ENCODE measurements at places on chromosomes 12 and 14.

- DNase-seq, result no peak
Observed at GRCh38 chr14:85016496-85016895, 513.4 kb upstream of the FLRT2 start.

GRCh38 chr12:120528861-120529525 lies at the start of gene COQ5:
Gene COQ5 (minus strand): TSS chr12:120529158. CDS start chr12:120529141, 17 bp downstream.
- DNase-seq, result peak; percentile 91

- DNase-seq, result no peak
Observed at GRCh38 chr12:31715283-31715825, 13.5 kb downstream of the AMN1 start.

- no peak for DNase-seq
Observed at GRCh38 chr12:86233126-86233525, 23.1 kb downstream of the MGAT4C start.

DNA sequence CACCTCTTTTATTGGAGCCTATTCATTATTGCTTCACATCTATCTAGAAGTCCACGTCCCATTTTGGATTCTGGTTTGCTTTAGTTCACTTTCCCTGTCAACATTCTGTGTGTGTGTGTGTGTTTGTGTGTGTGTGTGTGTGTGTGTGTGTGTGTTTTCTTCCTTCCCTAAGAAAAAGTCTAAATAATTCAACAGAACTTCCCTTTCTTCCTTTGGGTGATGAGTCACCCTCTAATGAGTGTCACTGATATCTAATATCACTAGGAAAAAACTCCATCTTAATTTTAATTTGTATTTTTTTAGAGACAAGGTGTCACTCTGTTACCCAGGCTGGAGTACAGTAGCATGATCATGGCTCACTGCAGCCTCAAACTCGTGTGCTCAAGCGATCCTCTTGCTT lies 234.2 kb downstream of the TTC8 start:
- no peak for DNase-seq

GRCh38 chr12:107066691-107067090 lies 26.7 kb downstream of the CRY1 start:
- DNase-seq, result no peak
